ENCODE measurements at places on chromosomes 12 and 14.

DNA sequence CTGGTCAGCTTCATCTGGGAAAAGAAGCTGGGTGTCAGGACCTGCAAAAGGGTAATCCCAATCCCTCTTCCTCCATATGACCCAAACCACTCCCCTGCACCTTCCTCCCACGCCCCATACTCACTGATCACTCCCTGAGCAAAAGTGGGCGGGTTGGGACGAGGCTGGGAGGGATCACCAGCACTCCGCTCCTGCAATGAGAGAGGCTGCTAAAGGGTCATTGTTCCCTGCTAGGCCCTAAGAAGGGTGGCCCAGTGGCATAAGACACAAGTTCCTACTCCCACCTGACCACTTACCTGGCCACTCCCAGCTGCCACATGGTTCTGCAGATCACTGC lies 15.7 kb upstream of the PRKAG1 start:
- no peak for DNase-seq

DNA sequence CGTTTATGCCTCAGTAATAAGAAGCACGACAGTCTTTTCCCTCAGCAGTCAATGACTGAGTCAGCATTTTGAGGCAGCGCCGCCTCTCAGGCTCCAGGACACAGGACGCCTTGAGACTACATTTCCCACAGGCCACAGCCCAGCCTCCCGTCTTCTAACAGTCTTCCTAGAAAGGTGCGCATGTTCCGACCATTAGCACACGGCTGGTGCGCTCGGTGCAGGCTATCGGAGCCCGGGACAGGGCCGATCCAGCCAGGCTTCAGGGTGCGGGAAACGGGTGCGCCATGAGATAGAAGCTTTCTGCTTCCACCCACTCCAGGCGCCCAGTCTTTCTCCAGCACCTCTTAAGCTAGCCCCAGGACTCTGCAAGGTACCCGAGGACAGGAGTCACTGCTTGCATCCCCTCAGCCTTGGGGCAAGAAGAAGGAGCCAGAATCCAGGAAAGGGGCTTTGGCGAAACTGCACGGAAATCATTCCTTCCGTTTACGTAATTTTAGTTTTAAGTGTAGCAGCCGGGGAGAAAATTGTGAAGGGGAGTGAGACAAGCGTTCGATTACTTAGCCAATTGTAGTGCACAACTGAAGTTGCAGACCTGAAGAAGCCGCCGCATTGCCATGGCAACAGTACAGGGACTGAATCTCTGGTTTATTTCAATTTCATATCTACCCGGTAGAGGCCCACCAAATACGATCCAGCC lies 54.0 kb downstream of the ZNF641 start:
- peak; percentile 39 for DNase-seq

DNA sequence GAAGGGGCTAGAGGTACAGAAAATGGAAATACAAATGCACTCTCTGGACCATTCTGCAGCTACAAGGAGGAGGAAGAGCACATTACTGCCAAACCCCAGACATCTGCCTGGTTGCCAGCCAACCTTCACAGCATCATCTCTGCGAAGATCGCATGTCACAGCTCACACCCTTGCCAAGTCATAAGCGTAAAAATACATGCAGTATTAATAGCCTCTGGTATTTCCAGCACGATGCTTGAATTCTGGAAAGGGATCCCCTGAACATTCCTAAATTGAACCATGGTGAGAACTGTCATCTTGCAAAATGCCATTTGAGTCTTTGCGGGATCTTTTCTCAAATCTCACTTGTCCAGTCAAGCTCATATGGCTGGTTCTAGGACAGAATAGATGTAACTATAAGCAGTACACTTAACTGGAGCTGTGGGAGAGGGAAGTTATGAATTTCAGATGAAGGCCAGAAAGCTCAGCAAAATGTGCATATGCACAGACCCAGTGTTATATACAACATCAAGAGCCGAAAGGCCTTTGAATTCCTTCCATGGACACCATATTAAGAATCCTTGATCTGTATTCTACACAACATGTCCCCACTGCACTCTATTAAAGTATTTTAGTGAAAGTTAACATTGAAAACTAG lies 211.6 kb downstream of the DUSP6 start:
- no peak for DNase-seq

DNA sequence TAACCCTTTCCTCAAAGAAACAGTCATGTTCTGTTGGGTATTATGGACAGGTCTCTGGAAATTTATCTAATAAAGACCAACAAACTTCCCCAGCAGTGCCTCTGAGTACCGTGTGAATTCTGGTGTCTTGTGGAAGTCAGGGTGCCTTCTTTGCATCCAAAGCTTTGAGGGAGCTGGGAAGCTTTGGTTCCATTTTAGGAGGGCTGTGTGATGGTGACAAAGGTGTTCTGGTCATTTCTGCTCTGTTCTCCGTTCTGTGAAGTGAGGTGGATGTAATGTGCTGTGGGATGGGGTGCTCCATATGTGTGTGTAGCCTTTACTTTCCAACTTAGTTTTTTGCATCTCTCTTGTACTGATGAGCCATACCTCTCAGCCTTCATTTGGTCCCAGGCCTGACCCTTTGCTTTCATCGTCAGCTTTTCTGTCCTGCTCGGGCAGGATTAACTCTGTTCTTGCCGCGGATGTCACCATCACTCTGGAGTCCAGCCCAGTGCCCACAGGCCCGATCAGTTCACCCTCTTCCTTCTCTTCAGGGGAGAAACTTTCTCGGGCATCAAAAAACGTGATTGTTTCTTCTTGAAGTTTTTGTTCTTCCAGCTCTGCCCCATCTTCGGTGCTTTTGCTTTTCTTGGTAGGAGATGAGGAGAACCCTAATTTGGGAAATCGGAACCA lies 13.2 kb downstream of the PLD4 start:
- DNase-seq, result no peak

DNA sequence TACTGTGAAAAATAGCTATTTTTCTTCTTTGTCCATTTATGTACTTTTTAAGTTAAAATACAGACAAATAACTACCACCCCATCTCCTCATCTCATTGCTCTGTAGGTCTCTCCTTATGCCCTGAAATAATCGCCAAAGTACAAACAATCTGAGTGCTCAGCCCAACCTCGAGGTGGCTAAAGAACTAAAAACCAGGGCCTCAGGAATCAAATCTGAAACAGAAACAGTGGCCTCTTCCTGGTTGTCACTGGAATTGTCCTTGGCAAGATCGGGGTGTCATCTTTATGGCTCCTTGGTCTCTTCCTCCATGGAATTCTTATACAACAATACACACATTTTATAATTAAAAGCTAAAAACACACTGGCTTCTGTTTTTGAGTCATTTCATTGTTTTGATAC lies 182.4 kb downstream of the ASCL1 start:
- DNase-seq, result no peak

- DNase-seq, result no peak
These were observed 56.4 kb downstream of the IFT81 start for GRCh38 chr12:110180591-110181005.

- DNase-seq, result no peak
These were observed 8.6 kb upstream of the CD27 start for GRCh38 chr12:6435961-6436715.

DNA sequence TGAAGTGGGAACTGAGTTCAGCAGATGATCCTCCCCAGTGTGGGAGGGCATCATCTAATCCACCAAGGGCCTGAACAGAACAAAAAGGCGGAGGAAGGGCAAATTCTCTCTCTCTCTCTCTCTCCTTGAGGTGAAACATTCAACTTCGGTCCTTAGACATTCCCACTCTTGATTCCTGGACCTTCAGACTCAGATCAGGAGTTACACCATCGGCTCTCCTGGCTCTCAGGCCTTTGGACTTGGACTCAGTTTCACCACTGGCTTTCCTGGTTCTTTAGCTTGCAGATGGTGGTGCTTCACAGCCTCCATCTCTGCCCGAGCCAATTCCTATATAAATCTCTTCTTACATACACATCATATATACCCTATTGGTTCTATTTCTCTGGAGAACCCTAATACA lies 73.2 kb downstream of the SPPL3 start:
- no peak for DNase-seq

DNA sequence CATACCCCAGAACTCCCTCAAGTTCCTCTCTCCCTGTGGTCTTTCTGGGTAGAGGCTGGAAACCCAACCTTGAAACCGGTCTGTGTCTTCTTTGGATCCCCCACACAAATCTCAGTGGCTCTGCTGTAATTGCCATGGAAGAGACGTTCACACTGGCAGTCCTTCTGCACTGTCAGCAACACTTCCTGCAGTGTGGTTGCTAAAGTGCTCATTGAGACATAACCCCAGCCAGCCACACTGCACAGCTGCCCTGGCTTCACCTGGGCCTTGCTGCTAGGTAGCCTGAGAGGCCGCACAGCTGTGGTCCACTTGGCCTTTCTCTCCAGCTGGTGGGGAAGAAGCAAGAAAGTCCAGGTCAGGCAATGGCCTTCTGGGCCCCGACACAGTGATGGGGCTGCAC lies 2.4 kb downstream of the GZMH start:
- peak; percentile 30 for DNase-seq

DNA sequence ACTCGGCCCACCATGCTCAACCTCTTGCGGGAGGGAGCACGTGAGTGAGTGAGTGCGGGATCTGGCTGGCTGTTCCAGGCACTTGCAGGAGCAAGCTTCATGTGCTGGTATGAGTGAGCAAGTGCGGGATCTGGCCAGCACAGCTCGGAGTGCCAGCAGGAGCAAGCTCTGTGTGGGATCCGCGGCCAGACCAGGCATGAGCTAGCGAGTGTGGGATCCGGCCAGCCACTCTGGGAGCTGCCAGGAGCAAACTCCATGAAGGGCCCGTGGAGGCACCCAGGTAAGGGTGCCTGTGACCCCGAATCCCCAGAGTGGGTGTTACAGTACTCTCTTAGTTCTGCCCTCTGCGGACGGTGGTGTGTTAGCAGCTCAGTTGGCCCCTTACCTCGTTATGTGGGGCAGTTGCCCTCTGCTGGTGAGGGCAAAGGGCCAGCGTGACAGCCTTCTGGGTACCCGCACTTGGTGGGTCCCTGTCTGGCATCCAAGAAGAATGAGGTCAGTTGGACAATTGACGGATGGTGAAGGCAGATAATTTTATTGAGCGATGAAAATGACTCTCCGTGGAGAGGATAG lies 38.3 kb downstream of the RAD51B start:
- no peak for DNase-seq

DNA sequence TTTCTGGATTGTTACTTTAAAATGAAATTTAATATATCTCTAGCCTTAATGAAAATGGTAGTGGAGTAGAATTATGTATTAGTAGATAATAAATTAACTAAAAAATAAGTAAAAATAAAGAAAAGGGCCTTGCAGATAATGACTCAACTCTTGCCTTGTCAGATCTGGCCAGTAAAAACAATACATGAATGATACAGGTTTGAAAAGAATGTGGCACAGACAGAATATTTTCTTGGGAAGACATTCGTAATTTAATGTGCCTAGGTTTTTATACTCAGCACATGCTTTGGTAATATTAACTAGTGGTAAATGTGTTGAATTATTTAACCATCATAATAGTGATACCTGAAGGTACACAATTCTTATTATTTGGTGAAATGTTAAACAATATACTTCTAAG lies 28.3 kb downstream of the ATF7IP start:
- DNase-seq, result no peak

DNA sequence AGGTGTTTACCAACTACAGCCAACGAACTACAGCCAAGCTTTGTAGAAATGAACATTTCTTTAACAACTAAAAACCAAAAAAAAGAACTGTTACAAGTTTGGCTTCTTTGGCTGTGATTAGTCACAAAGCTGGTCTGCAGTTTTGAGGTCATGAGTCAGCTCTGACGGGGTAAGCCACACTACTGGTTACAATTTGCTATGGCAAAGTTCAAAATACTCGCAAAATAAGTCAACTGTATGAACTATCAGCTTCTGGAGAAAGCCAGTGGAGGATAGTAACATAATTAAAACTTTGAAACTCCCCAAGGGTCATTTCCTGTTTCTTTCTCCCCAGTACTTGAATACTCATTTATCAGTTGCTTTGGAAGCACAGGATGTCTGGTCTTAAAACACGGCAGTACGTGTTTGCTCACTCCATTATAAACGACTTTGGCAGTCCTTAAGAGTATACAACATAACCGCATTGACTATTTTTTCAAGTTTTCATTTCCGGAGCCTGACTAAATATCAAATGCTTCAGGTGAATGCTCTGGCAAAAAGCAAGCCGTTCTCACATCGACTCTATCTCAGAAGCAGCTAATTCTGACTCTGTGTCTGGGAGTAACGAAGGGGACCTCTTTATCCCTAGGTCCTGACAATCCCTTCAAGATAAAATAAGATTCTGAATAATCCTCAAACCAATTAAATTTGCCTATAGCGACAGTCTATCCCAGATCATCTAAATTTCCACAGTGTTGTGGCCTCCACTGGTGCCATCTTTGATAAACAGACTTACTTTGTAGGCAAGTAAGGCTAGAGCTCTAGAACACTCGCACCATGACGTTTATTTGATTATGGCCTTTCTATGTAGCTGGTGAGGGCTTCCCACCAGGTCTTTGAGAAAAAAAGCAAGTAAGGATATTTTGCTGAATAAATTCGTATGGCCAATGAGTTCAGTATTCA lies 10.6 kb downstream of the PHLDA1 start:
- DNase-seq, result peak; percentile 82

DNA sequence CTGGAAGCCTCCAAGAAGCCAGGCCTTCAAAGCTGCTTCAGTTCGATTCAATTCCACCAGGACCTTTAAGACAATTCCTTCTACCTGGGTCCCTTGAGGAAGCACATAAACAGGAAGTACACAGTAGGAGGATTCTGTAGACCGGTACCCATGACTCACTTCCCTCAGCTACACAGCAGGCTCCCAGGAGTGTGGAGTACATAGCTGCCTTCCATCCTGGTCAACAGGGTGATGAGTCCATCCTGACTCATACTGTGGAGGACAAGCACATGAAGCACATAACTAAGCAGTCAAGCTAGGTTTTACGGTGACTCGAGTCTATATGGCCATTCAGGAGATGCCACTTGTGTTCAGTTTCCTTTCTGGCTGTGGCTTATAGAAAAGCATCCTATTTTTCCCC lies 197.6 kb upstream of the RBM19 start:
- no peak for DNase-seq

- no peak for DNase-seq
These were observed 138.7 kb downstream of the C12orf75 start for GRCh38 chr12:105469211-105469610.

- peak; percentile 72 for DNase-seq
These were observed at the start of gene HOXC5 for GRCh38 chr12:54032627-54033100. HOXC5 (plus strand) TSS chr12:54033050; CDS start chr12:54033123, 73 bp downstream.

DNA sequence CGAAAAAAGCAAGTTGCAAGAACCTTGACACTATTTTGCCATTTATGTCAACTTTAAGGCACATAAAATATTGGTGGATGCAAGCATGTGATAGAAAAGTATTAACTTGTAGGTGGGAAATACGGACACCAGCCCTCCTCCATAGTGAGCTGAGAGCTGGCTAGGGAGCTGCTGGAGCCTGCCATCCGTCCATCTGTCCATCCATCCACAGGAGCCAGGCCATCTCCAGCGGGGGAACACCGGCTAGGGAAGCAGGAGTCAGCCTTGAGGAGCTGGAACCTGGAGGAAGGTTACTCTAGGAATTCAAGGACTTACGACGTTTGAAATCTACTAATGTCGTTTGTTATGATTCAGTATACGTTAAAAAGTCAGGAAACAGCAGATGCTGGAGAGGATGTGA lies 120.7 kb upstream of the C14orf180 start:
- no peak for DNase-seq

- DNase-seq, result peak; percentile 47
These were observed 424.0 kb downstream of the ZFP36L1 start for GRCh38 chr14:68368850-68369249.
